ENCODE measurements at places on chromosomes 1 and 21.

GRCh38 chr1:81600363-81600762, 200.4 kb upstream of the ADGRL2 start:
- DNase-seq = no peak

DNA sequence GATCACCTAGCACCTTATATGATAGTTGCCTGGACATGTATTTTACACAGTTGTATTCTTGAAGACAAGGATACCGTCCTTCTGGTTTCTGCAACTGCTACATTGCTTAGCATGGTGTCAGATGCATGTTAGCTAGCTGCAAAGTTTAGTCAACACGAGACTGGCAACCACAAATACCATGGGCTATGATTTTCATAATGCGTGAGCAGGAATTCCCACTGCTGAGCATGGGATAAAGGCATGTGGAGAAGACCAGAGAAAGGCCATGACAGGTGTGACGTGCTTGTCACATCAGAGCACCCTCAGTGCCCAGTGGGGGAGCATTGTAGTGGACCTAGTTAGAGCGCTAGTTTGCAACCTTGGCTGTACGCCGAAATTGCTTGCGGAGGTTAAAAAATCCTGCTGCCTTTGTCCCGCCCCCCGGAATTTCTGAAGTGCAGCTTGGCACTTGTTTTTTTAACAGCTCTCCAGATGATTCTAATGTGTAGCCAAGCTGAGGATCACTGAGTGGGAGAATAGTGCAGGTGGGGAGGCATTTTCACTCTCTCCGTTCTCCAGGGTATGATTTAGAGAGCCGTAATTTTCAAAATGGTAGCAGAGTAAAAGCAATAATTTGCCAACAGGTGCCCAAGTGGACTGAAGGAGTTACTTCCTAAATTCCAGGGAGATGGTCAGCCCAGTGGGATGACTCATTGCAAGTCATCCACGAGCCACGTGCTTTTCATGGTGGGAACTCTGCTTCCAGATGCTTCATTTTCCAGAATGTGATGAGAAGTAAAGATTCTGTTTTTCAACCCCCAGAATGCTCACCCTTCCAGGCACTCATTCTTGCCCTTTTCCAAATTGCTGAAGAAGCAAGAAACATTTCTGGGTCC, 81.0 kb downstream of the CNIH3 start:
- DNase-seq = no peak

- DNase-seq = no peak
Measured at GRCh38 chr1:234862944-234863515, 253.1 kb upstream of the IRF2BP2 start.

GRCh38 chr21:45330075-45330781, 42.5 kb upstream of the POFUT2 start:
- DNase-seq = no peak

- no peak for DNase-seq
Measured at GRCh38 chr1:156880473-156880872, 13.0 kb upstream of the PEAR1 start.

- DNase-seq = no peak
Measured at GRCh38 chr1:200487650-200488049, 77.8 kb upstream of the ZNF281 start.

DNA sequence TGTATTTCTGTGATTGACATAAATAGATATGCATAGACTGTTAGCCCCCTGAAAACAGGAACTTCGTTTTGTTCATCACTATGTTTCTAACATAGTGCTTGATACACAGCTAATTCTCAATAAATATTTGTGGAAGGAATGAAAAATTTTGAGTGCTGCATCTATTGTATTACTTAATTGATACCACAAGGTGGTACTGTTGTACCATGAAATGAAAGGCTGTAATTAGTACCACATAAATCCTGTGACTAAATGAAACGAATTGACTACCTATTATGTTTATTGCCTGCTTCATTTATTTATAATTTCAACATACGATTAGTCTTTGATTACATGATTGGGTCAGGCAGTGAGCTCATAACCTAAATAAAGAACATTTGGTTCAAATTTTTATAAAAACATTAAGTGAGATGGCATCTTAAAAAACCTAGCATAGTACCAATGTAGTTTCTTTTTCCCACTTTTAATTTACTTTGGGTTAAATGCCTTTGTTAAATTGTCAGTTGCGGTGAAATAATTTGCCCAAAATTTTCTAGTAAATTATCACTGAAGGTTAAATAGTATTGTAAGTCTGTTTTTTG, 15.0 kb upstream of the TGFB2 start:
- no peak for DNase-seq

DNA sequence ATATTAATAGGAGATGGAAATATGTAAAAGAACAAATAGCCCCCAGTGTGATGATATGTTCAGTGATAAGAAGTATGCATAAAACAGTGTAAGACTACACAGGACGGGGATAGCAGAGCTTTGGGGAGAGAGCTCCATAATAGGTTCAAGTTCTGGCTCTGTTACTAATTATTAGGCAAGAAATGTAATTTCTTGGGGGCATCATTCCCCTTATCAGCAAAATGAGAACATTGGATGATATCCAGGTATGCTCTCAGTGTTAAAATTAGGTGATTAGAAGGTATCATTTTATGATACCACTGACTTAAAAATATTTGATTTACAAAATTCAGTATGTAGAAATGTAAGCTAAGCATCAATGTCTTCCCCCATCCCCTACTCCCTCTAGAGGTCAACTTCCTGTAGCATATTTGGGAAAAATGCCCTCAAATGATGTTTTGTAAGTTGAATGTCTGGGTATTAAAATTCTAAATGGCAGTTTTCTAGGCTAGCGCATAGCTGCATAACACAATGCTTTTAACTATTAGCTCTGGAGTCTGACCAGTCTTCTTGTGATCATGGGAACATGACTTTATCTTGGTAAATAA, 585.7 kb upstream of the CAMK1G start:
- DNase-seq = no peak

GRCh38 chr1:40039757-40040510, 595 bp upstream of the CAP1 start:
- DNase-seq = peak; percentile 83

GRCh38 chr1:235892202-235892601, 25.5 kb upstream of the LYST start:
- DNase-seq = no peak

DNA sequence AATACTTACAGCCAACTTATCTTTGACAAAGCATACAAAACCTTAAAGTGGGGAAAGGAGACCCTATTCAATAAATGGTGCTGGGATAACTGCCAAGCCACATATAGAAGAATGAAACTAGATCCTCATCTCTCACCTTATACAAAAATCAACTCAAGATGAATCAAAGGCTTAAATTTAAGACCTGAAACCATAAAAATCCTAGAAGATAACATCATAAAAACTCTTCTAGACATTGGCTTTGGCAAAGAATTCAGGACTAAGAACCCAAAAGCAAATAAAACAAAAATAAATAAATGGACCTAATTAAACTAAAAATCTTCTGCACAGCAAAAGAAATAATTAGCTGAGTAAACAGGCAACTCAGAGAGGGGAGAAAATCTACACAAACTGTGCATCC, 335.6 kb upstream of the PBX1 start:
- DNase-seq = no peak

- no peak for DNase-seq
Measured at GRCh38 chr21:35581640-35582039, 478.7 kb downstream of the SETD4 start.

DNA sequence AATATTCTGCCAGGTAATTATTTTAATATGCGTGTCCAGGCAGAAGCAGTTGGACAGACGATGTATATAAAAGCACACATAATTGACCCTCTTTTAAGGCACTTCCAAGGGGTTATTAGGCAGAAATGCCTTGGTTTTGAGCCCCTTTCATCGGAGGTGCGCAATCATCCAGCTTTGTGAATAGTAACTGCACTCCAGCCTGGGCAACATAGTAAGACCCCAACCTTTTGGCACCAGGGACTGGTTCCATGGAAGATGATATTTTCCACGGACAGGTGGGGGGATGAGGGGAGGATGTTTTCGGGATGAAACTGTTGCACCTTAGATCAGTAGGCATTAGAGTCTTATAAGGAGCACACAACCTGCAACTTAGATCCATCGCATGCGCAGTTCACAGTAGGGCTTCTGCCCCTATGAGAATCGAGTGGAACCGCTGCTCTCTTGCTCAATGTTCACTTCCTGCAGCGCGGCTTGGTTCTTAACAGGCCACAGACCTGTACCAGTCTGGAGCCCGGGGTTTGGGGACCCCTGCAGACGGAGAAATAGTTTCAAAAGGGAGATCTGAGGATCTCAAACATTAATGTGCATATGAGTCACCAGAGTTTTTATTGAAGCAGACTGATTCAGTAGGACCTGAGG, 1.8 kb upstream of the MCOLN2 start:
- DNase-seq = peak; percentile 47

GRCh38 chr21:42614811-42615351, 38.5 kb upstream of the PDE9A start:
- peak; percentile 57 for DNase-seq

DNA sequence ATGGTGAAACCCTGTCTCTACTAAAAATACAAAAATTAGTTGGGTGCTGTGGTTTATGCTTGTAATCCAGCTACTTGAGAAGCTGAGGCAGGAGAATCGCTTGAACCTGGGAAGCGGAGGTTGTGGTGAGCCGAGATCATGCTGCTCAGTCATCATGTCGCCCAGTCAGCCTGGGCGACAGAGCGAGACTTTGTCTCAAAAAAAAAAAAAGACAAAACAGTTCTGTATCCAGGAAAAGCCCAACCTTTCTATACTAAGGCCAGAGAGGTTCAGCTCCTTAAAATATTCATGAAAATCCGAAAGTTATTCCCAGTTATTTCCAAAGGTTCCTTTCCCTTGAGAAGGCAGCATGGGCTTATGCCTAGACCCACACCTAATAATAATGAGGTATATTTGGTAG, 4.2 kb downstream of the MRPL37 start:
- no peak for DNase-seq

DNA sequence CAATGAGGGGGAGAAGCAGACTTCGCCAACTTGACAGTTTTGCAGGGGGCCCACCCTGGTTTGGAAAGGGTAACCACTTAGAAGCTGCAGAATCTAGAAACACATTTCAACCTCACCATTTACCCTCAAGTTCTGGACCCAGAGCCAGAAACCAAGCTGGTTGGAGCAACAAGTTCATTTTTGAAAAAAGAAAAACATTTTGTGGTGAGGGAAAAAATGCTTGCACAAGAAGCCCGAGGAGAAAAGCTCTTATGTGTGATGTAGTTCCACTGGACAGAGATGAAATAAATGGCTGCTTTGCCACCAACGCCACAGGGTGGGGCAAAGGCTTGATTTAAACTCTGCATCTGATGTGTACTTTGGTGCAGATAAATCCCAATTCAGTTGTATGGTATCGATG, 10.6 kb upstream of the NGF start:
- no peak for DNase-seq

Data from CD4-positive, alpha-beta T cell treated with Interferon gamma for 1 hour (primary cell).